ENCODE measurements at places on chromosomes 11 and 22. TPM values are rescaled to one million over a fixed set of nuclear protein-coding genes. Genes with fewer than 3 reads are reported as not detected.

Gene TUB
- 0.89 TPM for total RNA-seq

Gene SYT7
- total RNA-seq = 24.1 TPM

Gene DRD2
- 0.36 TPM for total RNA-seq

Gene IGHMBP2
- total RNA-seq = 20.8 TPM

Gene OPCML
- total RNA-seq = 0.11 TPM

Gene FOLR2
- 23.5 TPM for total RNA-seq

Gene PLAAT3
- total RNA-seq = 5.9 TPM

Gene AP5B1
- total RNA-seq = 21.7 TPM

Gene TMEM45B
- total RNA-seq = 343 TPM

Gene CSNK2A3
- 1.5 TPM for total RNA-seq

Gene MPZL3
- 12.8 TPM for total RNA-seq

Gene SLC35F2
- total RNA-seq = 33.2 TPM

Gene OR51B4
- total RNA-seq = not detected

Gene RHOD
- 10.0 TPM for total RNA-seq

Gene RTN4RL2
- total RNA-seq = 0.67 TPM

Gene OR2D2
- 0.22 TPM for total RNA-seq

Gene LINC01488
- not detected for total RNA-seq

Gene UBQLNL
- total RNA-seq = 0.25 TPM

Gene CSRP3
- not detected for total RNA-seq

Gene MMP13
- not detected for total RNA-seq

Gene TBCEL
- total RNA-seq = 12.9 TPM

Gene MS4A8
- total RNA-seq = 25.0 TPM

Gene LBHD1
- total RNA-seq = 6.5 TPM

Gene IL17REL
- total RNA-seq = 0.17 TPM

Gene TMPRSS5
- 0.47 TPM for total RNA-seq

Gene PPFIBP2
- total RNA-seq = 81.1 TPM

Gene OR10G7
- not detected for total RNA-seq

Gene GLYATL2
- total RNA-seq = not detected

Gene USP35
- total RNA-seq = 7.4 TPM

Gene GPHA2
- not detected for total RNA-seq

Gene MAPK11
- total RNA-seq = 1.9 TPM

Gene KRTAP5-7
- 0.73 TPM for total RNA-seq

Gene MFRP
- total RNA-seq = not detected

Gene PLAAT4
- total RNA-seq = 43.9 TPM

Gene BDNF
- total RNA-seq = 0.11 TPM

Gene TBX10
- total RNA-seq = 12.9 TPM

Gene HTR3A
- not detected for total RNA-seq

Gene RASD2
- 24.5 TPM for total RNA-seq

Gene CLMP
- 6.7 TPM for total RNA-seq

Gene OR10S1
- total RNA-seq = not detected

Gene OVOL1
- total RNA-seq = 35.9 TPM

Gene TSGA10IP
- not detected for total RNA-seq

Gene EHF
- total RNA-seq = 226 TPM

Gene GRIA4
- 2.5 TPM for total RNA-seq

Gene LRP4
- total RNA-seq = 43.3 TPM

Gene P2RX6
- 0.73 TPM for total RNA-seq

Measured in left colon (tissue), 2 donors.